ENCODE measurements at places on chromosomes 1 and 21.

DNA sequence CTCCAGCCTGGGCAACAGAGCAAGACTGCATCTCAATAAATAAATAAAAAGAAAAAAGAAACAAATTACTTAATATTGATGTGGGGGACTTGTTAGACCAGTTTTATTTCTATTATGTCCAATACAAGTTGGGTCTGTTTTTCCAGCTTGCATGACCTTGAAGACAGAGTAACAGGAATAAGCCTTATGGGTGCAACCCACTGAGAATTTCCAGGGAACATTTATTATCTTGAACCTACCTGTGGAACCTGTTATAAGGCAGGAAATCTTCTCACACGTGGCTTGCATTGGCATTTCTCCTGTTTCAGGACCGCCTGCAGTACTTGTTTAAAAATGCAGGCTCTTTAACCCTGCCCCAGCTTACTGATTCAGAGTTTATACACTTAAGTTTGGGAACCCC is 64.0 kb downstream of the ZBTB17 start:
- DNase-seq = no peak

DNA sequence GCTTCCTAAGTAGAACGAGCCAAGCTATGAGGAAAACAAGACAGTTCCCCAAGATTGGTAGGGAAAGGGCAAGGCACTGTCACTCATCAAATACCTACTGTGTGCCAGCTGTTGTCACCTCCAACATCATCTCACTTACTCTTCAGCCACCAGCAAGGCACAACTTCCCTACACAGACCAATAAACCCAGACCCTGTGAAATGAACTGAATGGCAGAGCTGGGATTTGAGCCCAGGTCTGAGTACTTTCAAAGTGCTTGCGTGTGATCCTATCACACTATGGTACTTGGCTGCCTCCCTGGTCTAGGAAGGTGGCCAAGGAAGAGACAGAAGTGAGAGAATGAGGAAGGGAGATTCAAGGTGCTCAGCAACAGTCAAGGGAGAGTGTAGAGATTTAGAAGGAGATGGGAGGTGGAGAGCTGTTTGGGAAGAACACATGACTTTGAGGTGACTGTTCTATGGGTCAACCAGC is 16.7 kb upstream of the TRIM63 start:
- no peak for DNase-seq

- peak; percentile 37 for DNase-seq
These were observed 674 bp upstream of the ATXN7L2 start for GRCh38 chr1:109482791-109483671.

DNA sequence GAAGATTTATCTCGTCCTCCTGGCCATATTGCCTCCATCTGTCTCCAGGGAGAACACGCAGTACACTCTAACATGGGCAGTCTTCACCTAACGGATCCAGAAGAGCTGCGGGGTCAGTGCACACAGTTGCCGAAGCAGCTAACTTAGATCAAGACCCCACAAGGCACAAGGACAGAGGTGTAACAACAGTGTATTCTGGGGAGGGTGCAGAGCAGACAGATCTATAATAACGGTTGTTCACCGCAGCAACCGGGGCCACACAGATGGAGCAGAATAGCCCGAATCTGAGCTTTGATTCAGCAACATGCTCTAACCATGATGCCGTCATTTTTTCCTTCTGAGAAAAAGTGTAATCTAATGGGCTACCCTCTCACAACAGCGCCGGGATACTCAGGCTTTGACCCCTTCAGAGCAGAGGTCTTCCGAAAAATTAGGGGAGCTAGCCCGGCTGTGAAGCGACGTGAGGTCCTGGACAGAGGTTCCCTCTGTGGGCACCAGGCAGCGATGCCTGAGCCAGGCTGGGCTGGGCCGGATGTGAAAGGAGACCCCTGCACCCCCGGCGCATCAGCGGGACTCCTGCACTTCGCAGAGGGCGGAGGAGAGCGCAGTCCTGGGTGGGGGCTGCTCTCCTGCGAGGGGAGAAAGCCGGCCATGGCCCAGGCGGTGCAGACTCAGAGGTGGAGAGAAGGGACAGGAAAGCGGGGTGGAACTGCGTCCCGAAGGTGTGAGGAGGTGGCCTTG is 57.5 kb downstream of the BCL9 start:
- DNase-seq = no peak

GRCh38 chr1:218273762-218274479 is 11.2 kb upstream of the RRP15 start:
- no peak for DNase-seq

GRCh38 chr1:207605444-207606361 is 39.2 kb upstream of the CR1L start:
- no peak for DNase-seq

DNA sequence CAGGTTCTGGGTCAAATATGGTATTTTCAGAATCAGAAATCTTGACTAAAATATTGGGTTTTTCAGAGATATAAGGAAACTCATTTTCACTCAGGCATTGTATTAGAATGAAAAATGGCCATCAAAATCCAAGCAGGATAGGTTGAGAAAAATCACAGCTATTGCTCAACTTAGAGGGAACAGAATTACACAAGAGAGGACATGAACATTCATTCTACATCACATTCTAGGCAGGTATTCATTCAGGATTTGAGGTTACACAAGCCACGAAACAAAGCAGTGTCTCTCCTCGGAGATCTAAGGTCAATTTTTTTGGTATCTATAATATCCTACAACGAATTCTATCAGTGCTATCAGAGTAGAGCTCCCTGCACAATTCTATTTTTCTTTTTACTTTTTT is 163.6 kb upstream of the HP1BP3 start:
- DNase-seq = no peak

GRCh38 chr1:59057211-59057694 is 239.6 kb upstream of the FGGY start:
- DNase-seq = no peak

DNA sequence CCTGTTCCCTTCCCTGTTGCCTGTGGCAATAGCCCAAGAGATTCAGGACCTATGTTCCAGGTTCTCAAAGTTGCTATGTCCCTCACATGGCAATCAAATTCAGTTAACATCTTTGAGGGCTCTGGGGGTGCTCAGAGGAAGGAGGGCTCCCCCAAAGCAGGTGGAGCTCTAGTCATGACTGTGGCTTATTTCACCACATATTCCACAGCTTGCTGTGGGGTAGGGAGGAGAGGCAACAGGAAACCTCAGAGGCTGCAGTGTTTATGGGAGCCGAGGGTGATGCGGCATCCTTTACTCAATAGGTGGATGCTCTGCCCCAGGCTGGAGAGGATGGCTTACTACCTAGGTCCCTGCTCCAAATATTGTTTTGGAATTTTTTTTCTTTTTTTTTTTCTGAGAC is 1.2 kb upstream of the MKNK1 start:
- no peak for DNase-seq

- peak; percentile 27 for DNase-seq
These were observed 577 bp downstream of the IKBKE start for GRCh38 chr1:206470692-206471414.

DNA sequence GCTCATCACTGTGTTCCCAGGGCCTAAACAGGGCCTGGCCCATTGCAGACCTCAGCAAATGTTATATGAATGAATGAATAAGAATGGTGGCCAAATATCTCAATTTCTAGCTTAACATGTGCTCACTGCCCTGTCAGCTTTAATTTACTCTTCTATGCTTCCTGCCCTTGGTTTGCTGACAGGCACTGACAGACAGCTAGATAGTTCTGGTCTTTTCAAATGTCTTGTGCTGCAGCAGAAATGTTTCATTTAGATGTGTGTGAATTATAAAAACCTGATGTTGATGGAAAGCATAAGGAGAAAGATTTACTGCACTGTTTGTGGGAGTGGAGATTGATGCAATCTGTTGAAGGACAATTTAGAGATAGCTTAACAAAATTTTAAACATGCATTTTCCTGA is 48.9 kb downstream of the LPAR3 start:
- no peak for DNase-seq

DNA sequence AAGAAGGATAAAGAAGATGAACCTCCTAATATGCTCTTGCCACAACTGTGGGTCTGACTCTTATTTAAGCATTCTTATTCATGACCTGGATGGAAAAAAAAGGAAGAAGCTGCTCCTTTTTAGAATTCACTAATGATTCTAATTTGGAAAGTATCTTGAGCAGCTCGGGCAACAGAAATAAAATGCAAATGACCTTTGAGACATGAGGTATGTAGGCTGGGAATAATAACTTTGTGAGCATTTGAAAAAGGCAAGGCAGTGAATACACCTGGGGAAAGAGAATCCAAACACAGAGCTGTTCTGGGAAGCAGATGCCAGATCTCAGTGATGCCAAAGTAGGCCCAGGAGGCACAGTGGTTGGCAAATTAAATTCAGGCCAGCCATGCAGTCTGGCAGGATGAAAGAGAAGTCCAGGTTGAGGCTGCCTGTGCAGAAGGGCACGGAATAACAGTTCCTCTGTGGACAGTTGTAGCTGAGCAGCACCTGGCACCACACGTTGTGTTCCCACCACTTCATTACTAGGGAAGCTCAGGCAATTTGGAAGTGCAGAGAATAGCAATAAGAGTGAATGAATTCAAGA is 320.8 kb upstream of the ST6GALNAC5 start:
- no peak for DNase-seq

All from stimulated activated naive CD4-positive, alpha-beta T cell treated with Interleukin-2 at 50 U/mL for 16 hours (primary cell).